ENCODE measurements at places on chromosomes 3 and 15.

DNA sequence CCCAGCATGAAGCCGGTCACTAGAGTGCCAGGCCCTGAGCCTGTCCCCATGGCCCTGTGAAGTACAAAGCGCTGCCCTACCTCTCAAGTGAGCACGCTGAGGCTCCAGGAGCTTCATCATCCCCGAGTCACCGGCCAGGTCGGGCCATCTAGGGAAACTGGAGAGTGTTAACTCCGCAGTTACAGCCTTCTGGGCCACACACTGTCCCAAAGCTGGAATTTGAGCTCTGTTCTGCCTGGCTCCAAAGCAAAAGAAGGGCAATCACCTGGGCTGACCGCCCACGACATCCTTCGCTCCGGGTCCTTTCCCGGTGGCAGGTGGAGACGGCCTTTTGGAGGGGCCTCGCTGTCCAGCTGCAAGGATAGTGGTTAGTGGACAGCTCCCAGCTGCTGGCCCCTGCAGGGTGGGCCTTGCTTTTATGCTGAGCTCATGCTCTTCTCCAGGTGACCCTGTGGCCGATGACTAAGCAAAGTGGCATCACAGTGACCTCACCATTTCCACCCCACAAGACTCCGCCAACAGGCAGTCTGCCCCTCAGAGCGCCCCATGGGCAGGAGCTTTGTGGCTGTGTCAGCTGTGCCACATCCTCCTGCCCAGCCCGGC, 3.5 kb upstream of the MUC4 start:
- DNase-seq: no peak

- DNase-seq: no peak
Observed at GRCh38 chr3:125552401-125552800, 32.4 kb upstream of the SNX4 start.

DNA sequence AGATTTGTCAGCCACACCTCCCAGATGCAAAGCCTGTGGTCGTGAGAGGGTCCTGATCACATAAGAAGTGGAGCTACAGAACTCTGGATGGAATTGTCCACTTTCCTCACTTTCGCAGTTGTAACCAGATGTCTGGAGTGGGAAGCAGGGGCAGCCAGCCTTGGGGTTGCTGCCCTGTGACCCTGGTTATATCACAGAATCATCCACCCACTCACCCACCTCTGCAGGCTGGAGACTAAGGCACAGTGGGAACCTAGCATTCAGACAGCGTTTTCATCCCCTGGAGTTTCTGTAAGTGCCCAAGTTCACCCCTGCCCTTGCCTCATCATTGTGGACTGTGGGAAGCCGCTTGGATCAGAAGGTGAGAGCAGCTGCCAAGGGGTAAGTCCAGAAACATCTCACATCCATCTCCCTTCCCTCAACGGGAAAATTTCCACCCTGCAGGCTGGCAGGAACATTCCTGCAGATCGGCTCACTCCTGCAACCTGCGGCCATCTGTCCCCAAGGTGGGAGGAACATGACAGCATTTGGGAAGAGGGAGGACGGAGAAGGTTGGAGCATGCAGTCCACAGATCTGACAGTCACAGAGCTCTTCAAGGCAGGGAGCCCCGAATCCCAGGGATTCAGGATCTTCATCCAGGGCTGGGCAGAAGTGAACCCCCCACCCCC, 2.9 kb upstream of the IQSEC1 start:
- DNase-seq: no peak

GRCh38 chr15:27871078-27871901, 227.8 kb downstream of the OCA2 start:
- DNase-seq: no peak

DNA sequence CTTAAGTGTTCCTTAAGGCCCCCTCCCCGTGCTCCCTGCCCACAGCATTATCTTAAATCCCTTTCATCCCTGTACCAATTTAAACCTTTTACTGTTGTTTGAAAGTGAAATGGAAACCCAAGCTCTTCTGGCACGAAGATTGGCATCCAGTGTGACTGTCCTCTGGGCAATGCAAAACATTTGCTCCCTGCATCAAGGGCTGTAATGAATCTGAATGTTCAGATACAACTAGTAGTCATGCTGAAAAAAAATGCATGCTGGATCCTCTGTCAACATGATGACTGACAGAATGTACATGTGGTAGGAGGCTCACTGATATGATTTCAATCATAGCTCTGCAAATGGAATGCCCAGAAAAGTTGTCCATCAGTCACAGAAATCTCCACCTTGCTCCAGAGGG, 8.1 kb upstream of the CDIN1 start:
- no peak for DNase-seq

DNA sequence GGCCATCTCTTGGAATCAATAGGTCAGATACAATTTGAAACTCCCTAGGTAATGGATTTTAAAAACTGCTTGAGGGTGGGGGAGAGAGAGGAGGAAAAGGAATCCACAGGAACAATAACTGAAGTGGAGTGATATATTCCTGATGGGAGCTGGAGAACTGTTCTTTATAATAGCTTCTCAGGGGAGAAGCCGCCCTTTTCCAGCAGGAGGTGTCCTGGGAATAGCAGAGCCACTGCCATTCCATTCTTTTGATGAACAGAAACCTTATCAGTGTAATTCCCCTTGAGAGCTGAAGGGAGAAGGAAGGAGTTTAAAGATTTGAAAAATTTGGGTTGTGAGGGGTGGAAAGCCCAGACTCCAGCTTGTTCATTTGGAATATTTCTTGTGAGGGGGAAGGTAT, 504.9 kb upstream of the DPH6 start:
- DNase-seq: no peak

GRCh38 chr15:65769482-65769881, 22.6 kb downstream of the DENND4A start:
- no peak for DNase-seq

DNA sequence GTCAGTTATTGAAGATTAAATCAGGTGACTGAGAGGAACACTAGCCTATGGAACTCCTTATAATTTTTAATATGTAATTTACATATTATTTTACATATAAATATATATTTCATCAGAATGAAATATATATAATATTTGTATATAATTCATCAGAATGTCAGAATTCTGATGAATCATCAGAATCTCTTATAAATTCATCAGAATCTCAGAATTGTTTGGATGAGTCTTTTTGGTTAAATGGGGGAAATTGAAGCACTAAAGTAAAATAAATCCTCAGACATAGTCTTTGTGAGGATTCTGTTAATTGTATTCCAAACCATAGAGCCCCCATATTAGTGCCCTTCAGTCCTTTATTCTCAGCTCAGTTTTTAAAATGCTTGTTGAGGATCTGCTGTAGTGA, 15.4 kb downstream of the TCF12 start:
- DNase-seq: no peak

GRCh38 chr3:166100730-166101129, 263.5 kb upstream of the BCHE start:
- no peak for DNase-seq

All from progenitor cell of endocrine pancreas (in vitro differentiated cells).